Non-pigmented ciliary epithelial cell (primary cell): ENCODE measurements at places on chromosomes 4 and X.

DNA sequence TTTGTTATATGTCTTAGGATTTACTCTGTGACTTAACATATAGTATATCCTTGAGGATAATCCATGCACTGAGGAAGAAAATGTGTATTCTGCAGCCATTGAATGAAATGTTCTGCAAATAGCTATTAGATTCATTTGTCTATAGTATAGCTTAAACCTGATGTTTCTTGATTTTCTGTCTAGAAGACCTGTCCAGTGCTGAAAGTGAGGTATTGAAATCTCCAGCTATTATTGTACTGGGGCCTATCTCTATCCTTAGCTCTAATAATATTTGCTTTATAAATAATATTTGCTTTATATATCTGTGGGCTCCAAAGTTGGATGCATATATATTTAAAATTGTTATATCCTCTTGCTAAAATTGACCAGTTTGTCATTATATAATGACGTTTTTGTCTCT is 26.7 kb upstream of the MAGEC3 start:
- no peak for DNase-seq

GRCh38 chrX:10769696-10770619 is 149.6 kb upstream of the MID1 start:
- no peak for DNase-seq

DNA sequence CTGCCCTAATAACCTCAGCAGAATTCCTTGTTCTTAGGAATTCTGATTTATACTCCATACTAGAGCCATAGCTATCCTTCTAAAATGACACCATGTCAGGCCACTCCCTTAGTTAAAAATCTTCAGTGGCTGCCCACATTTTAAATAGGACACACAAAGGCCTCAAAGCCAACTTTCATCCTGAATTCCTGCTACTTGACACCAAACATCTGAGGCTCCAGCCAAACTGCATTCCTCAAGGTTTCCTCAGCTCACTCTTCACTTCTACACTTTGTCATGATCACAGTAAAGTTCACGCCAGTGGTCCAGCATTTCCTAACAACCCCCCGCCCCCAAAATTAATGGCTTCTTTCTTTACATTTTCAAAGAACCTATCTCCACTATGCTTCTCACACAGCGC is 124.3 kb downstream of the ADGRA3 start:
- peak; percentile 11 for DNase-seq

GRCh38 chrX:51876441-51876840 is 17.0 kb upstream of the MAGED1 start:
- no peak for DNase-seq

DNA sequence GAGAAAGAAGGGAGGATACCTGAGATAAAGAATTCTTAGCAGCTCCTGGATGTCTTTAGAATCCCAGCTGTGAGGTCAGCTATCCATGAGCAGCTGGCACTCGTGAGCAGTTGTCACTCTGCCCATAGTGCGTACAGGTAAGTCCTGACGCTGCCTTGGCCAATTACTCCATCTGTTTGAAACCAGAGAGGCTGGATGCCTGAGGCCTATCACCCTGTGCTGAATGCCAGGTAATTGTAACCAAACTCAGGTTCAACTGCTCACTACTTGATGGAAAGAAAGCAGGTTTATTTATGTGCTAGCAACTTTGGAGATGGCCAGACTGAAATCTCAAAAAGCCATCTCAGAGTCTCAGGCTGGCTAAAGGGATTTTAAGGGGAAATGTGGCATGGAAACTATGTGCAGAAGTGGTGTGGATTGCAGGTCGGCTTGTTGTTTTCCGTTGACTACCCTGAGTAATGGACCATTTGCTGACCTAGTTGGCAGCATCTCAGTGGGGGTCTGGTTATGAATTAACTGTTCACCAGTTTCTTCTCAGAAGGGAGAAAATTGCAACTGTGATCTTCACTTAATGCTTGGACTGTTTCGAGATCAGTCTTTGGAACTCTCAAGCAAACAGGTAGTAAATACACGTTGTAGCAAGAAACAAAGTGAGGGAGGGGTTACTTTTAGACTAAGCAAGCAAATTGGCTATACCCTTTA is 1614.0 kb upstream of the PCDH10 start:
- no peak for DNase-seq

DNA sequence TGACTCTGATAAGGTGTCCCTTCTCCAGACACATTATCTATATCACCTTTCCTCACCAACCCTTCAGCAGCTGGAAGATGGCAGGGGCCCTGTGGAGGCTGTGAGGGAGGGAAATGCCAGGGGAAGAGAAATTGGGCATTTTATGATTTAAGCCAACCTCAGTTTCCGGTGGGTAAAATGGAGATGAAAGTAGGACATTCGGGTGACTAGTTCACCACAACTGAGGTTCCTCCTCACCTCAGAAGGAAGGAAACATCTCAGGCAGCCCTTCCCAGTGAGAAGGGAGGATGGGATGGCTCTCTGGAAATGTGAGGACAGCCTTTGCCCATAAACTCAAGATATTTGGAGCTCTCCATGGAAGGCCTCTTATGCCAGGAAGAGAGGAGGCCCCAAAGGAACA is 251.5 kb downstream of the MID1IP1 start:
- no peak for DNase-seq

GRCh38 chr4:147050356-147050765 is 104.7 kb upstream of the TTC29 start:
- DNase-seq: no peak

GRCh38 chr4:15237648-15238230 is 190.1 kb upstream of the C1QTNF7 start:
- no peak for DNase-seq

- DNase-seq: no peak
These were observed 121.9 kb upstream of the RPS6KA3 start for GRCh38 chrX:20388594-20388993.

GRCh38 chr4:40856840-40857362 is 107.1 kb downstream of the NSUN7 start:
- no peak for DNase-seq

DNA sequence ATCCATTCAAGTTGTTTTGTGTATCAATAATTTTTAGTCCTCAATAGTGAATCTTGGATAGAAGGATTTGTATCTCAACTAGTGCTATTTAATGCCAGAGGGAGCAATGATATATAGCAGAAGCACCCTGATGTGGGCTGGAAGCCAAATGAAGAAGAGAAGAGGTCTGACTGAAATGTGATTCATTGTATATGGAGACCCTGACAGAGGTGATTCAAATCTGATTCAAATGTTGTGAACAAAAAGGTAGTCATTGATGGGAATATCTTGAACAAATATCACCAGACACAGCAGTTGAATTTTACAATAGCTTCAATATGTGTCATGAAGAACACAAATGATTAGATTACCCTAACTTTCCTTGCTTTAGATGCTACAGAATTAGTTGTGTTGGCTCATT is 27.5 kb upstream of the SULT1B1 start:
- no peak for DNase-seq

GRCh38 chr4:1478766-1479355 is 72.6 kb upstream of the NKX1-1 start:
- no peak for DNase-seq

GRCh38 chr4:66558651-66559050 is 888.4 kb upstream of the EPHA5 start:
- DNase-seq: no peak

- DNase-seq: no peak
These were observed 105.1 kb upstream of the ADGRL3 start for GRCh38 chr4:61094854-61095598.

GRCh38 chr4:43332052-43332425 is 439.5 kb downstream of the GRXCR1 start:
- DNase-seq: no peak

GRCh38 chrX:17876135-17876534 is 15.0 kb upstream of the RAI2 start:
- DNase-seq: no peak

GRCh38 chr4:123259676-123260646 is 136.6 kb upstream of the SPRY1 start:
- no peak for DNase-seq

GRCh38 chr4:78691971-78692821 is 84.0 kb upstream of the BMP2K start:
- no peak for DNase-seq

GRCh38 chr4:128810331-128810870 is 901 bp downstream of the JADE1 start:
- DNase-seq: no peak

DNA sequence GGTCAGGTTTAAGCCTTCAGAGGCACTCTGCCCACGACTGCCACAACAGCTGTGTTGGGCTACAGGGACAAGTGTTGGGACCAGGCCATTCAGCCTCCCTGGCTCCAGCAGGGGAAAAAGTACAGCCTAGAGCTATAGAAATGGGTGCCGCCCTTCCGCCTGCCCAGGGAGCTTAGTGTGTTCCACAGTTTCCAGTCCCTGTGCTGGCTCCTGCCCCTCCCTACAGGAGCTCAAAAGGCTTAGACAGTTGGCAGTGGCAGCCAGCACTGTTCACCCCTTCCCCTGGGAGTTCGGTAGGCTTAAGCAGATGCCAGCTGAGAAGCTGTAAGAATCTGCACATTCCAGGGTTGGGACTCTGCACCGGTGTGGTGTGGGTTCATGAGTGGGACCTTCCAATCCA is 408.2 kb upstream of the INTU start:
- DNase-seq: no peak

GRCh38 chr4:122861172-122861943 is 34.7 kb downstream of the FGF2 start:
- DNase-seq: no peak

GRCh38 chr4:1363513-1363912 is 16.5 kb downstream of the UVSSA start:
- no peak for DNase-seq

GRCh38 chrX:95703696-95704095 is 980.9 kb upstream of the DIAPH2 start:
- no peak for DNase-seq

DNA sequence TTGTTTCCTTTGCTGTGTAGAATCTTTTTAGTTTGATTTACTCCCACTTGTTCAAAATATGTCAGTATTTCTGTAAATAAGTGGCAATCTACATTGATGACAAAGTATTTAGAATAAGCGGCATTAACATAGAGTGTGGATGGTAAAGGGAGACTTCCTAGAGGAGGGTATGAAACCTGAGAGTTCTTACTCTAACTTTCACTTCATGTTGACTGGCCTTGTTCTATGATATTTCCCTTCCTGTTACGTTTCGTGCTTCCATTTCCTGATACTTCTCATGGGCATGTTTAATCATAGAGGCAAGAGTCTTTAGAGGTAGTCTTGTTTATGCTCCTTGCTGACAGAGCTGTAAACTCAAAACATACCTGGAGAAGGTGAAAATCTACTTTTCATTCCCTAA is 408.9 kb downstream of the GLUD2 start:
- DNase-seq: no peak

DNA sequence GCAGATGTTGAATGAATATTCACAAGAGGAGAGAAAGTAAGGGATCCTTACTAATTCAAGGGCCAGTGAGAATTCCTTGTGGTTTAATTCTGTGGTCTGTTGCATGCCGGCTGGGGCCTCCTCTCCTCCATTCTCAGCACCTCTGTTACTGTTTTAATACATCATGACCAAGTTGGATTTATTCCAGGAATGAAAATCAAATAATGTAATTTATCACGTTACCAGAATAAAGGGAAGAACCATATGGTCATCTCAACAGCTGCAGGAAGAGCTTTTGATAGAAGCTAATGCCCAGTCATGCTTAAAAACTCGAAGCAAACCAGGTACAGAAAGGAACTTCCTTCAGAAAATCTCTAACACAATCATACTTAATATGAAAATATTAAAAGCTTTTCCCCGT is 54.1 kb downstream of the GRK4 start:
- DNase-seq: no peak

- no peak for DNase-seq
These were observed 1672.4 kb upstream of the AGA start for GRCh38 chr4:179114615-179115014.

DNA sequence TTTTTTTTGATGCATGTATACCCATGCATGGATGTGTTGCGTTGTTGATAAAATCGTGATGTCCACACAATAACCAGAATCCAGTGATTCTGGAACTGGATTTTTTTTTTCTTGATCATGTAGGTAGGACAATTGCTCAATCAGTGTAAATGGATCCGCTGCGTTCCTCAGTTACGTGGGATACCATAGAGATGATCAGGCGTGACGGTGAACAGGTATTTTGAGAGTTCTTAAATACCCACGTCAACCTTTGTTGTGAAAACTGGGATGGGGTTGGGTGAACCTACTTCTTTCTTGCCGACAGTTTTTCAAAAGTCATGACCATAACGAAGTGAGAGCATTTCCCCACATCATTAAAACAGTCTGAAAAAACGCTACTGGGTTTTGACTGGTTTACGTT is 913 bp upstream of the SMIM10L2A start:
- DNase-seq: no peak

DNA sequence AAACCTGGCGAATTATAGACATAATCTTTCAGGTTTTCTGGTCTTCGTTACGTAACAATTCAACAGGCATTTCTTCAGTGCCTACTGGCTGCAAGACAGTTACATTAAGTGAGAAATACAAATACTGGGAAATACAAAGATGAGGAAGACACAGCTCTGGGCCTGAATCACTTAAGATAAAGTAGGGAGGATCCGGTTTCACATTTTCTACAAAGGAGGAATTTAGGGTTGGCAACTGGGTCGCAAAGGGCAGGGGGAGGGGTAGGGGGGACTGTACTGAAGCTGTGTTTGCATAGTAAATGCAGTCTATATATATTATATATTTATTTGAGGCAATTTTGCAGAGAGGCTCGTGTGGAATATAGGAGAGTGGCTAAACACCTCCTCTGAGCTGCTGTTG is 107.4 kb downstream of the MAML3 start:
- no peak for DNase-seq

GRCh38 chr4:127660284-127660885 is 27.6 kb downstream of the INTU start:
- DNase-seq: no peak

DNA sequence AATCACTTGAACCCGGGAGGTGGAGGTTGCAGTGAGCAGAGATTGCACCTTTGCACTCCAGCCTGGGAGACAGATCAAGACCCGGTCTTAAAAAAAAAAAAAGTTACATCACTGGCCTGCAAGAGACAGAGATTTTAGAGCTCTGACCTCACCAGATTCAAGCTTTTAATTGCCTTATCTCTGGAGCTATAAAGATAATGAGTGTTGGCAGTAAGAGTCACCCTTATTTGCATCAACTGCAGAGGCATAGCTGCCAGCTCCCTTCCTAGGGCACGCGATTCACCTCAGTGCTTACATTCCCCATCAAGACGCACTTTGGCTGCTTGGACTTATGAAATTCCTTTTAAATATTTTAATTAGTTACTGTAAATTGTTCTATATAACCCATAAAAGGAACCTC is 12.5 kb upstream of the SPATA4 start:
- DNase-seq: no peak

DNA sequence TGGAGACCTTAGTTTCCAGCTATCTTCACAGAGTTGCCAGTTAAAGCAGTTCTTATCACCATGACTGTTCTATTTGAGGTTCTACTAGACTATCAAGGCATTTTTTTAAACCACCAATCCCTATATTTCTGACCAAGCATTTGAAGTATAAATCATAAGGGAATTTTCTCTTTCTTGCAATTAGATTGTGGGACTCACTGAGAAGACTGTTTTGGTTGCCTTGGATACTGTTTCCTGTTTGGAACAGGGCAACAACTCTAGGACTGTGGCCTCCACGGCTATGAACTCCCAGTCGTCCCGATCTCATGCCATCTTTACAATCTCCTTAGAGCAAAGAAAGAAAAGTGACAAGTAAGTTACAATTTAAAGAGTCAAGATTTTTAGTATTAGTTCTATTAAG is 11.8 kb downstream of the KIF4A start:
- DNase-seq: no peak
